Stimulated activated CD8-positive, alpha-beta memory T cell treated with anti-CD3 and anti-CD28 coated beads, Interleukin-12 subunit alpha, Interleukin-12 subunit beta, amount 100 ng/mL, for 4 hours (primary cell): ENCODE measurements at places on chromosomes 5 and 9.

- DNase-seq: no peak
These were observed 563.9 kb upstream of the TLE4 start for GRCh38 chr9:79007701-79008483.

DNA sequence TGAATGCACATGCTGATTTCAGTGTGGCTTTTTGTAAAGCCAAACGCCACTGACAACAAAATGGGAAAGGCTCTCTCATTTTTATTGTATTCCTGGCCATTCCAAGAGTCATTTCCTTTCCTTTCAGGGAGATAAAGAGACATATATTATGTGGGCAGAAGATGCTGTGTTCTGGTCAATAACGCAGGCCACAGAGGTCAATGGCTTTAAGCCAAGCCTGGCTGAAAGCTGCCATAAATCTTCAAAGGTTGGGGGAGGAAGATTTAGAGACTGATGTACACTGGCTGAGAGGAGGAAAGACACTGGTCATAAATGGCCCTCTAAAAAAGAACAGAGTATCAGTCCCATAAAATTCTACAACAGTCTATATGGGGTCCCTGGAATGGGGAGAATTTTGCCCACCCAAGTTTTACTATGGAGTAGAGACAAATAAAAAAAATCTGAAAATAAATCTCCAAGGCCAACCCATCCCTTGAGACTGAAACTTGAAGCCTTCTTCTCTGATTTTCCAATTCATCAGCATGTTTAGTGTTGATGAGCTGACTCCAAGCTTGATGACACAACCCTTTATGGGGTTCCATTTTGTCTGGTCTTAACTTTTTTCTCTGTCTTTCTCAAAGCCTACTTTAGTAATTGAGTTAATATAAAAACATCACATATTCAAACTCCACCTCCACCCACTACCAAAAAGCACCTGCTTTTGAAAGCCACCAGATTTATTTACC is 152.1 kb upstream of the SLC24A2 start:
- DNase-seq: no peak

- DNase-seq: no peak
These were observed 58.4 kb upstream of the RAPGEF1 start for GRCh38 chr9:131798246-131798645.

DNA sequence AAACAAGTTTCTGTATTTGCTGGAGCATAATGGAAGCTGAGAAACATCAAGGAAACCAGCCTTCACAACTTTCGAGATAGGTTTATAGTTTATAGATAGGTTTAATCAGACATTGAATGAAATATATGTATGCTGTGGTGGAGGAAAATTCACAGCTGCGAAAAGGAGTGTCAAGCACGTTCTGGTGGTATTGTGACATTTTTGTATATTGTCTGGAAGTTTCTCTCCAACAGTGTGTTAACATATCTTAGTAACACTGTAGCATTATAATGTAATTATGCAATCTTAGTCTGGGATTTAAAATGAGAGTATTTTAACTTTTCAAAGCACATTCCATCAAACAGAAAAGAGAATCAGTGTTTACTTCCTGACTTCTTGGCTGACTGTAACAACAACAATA is 50.0 kb downstream of the FCHO2 start:
- no peak for DNase-seq

DNA sequence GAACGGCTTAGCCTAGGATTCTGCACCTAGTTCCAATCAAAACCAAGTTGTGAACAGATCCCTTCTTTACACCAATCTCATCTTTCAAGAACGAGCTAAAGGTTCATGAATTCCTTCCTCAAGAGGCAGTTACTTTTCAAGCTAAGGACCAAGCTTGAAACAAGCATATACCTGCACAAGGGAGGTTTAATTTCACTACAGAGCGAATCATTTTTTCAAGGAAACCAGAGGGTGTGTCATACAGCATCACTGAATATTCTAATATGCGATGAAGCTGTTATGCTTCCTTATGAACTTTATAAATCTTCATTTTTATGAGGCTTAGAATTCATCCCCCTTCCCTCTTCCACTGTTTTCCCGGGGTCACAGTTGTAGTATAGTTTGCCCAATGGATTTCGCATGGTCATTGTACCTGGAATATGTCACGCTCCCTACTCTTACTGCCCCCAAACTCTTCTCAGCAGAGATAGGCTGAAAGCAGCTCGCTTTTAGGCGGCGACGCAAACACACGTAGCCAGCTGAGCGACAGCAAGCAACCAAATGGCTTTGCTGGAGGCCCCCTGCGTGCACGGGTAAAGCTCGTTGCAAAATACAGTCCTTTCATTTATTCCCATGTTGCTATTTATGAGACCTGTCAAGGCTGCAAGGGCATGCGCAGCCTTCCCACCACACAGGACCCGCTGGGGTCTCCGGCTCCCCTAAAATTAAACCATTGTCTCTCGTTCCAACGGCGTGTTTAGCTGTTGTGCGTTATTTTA is 832 bp downstream of the LMBRD2 start:
- peak; percentile 3 for DNase-seq

DNA sequence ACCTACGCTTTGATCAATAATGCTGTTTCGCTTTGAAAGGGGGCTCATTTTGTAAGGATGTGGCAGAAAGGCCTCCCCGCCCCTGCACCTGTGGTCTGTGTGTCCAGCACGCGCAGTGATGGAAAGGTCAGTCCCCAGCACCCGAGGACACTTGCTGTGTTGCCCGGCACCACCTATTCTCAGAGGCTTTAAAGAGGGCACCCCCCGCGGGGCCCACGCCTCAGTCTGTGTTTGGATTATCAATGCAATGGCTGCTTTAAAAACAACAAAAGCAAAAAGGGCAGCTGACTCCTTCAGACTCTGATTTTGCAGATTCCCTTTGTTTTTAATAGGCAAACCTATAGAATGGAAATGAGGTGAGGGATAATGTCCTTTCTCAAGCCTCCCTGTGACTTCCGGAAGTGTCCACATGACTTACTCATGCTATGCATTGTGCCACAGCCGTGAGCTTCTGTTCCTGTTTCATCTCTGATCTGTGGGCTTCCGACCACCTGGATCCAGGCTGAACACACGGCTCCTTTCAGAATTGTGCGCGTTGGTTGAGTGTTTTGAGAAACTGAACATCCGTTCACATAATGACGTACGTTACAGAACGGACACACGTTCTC is 416.2 kb downstream of the IRX2 start:
- no peak for DNase-seq

- DNase-seq: no peak
These were observed 6.2 kb downstream of the SURF2 start for GRCh38 chr9:133362359-133363044.

- no peak for DNase-seq
These were observed 562.3 kb upstream of the C9orf72 start for GRCh38 chr9:28135549-28135948.

DNA sequence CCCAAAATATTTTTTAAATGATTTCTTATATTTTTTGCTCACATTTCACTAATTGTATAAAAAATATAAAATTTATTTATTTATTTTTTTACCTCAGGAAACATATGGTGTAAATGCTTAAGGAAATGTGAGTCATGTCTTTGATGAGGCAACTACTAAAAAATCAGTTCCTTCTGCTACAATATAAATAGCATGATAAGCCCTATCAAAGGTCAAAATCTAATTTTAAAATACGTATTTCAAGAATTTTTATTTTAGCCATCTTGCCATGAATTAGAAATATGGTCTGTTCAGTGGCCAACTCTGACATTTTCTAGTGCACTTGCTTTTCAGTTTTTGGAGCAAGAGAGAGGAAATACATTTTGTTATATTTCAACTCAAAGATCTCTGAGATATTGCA is 50.5 kb downstream of the PDE4D start:
- no peak for DNase-seq

GRCh38 chr5:15304066-15304731 is 195.8 kb upstream of the FBXL7 start:
- no peak for DNase-seq

DNA sequence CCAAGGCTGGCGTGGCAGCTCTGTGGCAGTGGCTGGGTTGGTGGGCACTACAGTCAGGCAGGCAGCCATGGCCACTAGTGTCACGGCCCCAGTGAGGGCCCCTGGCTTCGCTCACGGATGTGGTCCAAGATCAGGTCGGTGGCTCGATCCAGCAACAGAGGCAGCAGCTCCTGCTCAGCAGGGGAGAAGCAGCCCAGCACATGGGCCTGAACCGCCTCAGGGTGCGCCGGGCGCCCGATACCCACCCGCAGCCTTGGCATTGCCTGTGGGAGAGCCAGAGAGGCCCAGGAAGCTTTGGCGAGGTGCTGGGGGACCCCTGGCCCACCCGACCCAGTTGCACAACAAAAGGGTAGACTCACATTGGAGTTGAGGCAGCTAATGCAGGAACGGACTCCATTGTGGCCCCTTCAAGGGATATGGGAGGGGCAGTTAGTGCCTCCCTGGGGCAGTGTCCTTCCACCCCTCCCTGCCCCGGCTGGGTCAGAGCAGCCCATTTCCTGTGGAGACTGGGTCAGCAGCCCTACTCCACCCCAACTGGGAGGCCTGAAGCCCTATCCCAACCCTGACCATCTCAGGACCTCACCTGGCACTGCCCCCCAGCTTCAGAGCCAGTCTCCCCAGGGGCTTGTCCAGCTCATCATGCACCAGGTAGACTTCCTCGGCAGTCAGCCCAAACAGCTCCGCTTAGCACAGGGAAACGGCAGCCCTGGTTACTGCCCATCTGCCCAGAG is 1.3 kb downstream of the PTRH1 start:
- no peak for DNase-seq

DNA sequence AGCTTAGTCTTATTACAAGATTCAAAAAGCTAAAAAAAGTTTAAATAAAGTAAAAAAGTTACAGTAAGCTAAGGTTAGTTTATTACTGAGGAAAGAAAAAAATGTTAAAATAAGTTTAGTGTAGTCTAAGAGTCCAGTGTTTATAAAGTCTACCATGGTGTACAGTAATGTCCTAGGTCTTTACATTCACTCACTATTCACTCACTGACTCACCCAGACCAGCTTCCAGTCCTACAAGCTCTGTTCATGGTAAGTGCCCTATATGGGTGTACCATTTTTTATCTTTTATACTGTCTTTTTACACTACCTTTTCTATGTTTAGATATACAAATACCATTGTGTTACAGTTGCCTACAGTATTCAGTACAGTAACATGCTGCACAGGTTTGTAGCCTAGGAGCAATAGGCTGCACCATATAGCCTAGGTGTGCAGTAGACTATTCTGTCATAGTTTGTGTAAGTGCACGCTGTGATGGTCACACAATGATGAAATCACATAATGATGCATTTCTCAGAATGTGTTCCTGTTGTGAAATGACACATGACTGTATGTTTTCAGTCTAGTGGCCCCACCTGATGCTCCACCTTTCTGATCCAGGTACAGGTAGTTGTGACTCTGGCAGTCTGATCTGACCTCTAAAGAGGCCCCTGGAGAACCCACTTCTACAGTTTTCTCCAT is 45.7 kb downstream of the SNX18 start:
- no peak for DNase-seq

DNA sequence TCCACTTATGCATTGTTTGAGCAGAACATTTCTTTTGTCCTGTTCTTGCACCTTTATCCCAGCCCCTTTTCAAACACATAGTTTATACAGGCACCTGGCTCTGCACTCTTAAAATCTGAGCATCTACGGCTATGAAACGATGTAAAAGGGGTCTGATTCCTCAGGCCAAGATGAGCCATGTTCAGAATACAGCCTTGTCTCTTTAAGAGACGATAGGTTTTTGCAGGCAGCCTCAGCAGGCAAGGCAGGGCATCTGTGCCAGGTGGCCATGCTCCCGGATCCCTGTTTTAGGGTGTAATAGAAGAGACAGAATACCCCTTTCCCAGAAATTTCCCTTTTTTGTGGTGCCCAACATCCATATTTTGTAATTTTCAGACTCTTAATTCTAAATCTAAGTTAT is 89.1 kb upstream of the NFIB start:
- DNase-seq: no peak

- DNase-seq: no peak
These were observed 152.1 kb downstream of the PCSK1 start for GRCh38 chr5:96280946-96281393.

DNA sequence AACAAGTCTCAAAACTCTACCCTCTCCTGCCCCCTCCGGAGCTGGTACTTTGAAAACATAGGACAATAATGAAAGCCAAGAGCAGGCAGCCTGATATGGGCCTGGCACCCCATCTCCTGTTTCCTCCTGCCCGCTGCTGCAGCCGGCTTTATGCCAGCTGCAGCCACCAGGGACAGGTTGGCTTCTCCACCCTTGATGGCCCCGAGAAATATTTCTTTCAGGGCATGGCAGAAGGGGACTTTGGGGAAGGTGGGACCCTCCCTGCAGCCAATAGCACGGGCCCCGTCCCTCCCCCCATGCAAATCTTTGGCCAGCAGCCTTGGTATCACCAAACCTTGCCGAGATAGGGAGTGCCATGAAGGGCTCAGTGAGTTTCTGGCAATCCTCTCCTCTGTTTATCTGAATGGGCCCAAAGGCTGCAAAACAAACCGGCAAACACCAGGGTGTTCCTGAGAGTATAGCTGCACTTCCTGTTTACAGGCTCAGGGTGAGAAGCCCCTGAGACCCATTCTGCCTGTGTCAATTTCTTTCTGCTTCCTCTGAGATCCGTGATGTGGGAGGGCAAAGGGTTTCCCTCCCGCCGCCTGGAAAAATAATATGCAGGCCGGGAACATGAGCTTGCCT is 73.4 kb upstream of the BOD1 start:
- DNase-seq: no peak

DNA sequence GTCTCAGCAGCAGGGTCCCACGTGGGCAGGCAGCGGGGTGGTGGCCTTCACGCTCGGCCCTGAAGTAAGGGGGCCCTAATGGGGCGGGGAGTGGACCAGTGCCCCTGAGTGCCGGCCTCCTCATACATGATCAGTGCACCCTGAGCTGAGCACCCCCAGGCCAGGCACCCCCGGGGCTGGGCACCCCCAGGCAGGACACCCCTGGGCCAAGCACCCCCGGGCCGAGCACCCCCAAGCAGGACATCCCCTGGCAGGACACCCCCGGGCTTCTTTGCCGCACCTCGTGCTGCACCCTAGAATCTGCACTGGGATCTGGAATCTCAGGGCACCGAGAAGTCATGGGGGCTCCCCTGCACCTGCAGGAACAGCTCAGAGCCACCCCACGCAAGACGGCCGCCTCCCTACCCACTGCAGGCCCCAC is 51.4 kb downstream of the EXD3 start:
- DNase-seq: no peak

DNA sequence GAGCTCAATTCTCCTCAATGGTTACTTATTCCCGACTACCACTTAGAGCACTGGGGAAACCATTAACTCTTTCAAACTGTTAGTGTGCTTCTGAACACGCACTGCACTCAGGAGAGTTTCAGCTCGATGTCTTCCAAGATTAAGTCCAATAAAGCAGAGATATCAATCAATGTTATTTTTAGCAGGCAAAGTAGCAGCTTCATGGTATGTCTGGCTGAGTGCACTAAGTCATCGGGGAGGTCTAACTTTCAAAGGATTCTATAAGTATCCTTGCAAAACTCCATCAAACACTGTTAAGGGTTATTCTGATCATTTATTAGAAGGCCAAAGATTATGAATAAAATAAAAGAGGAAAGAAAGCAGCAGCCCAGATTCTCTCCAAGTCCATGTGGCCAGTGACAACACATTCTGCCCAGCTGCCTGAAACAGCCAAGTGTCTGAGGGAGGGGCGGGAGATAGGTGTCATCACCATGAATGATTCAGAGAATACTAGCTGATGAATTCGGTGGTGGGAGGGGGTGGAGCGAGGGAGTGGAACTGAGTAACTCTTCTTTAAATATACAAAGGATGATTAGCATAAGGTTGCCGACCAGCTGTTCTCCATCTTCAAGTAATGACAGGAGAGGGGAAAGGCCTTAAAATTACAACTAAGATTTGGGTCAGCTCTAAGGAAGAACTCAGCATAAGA is 21.3 kb downstream of the NREP start:
- no peak for DNase-seq
